ENCODE measurements at places on chromosomes 2 and 18.

DNA sequence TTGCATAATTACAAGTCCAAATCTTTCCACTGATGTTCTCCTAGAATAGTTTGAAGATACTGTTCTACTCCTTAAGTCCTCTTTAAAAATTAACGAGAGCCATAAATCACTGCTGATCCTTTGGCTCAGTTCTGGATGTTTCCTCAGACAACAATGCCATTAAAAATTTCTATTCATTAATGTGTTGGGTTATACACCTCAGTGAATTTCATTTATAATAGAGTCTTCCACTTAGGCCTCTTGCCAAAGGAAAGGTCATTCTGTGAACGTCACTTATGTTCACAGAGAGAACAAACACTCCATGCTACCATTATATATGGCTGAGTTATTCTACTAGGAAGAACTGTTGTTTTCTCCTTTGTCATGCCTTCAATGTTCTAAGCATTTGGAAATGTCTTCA, 1472.3 kb upstream of the CELF4 start:
- DNase-seq, result no peak

DNA sequence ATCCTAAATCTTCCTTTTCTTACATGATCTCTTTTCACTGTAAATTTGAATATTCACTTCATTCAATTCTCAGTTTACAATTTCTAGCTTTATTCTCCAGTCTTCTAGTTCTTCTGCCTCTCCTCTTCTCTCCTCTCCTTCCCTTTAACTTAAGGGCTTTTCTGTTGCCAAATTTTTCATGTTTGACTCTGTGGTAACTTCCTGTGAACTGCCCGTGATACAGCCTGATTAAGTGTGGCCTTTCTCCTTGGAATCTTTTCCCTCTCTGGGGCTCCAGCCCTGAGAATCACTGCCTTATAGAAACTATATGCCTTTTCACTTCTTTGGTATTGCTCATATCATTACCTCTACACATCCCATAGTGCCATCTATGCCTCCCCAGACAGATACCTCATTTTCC, 1923.8 kb upstream of the CELF4 start:
- DNase-seq, result no peak

DNA sequence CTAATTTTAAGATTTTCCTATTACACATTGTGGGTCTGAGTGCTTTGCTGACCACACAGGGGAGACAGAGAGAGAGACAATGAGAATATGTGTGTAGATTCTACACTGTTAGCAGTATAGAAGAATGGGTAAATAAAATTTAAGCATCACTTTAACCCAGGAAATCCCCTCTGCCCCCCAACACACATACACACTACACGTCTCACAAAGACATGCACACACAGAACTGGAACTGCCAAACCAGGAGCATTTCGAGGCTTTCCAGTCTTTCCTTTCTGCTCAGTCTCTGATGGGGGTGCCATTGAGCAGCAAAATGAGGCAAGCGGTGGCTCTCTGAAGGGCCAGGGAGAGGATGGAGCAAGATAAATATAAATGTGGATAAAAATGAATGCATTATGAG, 2.5 kb downstream of the MERTK start:
- DNase-seq, result no peak

DNA sequence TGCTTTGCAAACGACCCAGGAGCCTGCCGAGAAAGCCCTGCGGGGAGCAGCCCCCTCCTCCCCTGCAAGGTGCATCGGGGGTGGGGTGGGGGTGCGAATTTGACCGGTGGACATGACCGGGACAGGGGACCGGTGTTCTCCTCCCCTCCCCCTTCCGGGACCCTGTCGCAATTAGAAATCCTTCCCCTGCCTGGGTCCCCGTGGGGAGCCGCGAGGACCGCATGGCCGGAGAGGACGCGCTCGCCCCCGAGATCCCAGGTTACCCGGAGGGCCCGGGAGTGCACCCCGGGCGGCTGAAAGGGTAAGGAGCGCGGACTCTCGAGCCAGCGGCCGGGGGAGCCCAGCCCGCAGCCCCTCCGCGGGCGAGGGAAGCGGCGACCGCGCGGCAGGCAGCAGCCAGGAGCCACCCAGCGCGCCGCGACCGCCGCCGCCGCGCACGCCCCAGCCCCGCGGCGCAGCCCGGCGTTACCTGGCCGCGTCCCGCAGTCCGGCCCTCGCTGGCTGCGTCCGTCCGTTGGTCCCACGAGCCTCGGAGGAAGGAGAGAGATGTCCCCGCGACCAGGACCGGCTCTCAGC, 482 bp downstream of the DLGAP1 start:
- no peak for DNase-seq

DNA sequence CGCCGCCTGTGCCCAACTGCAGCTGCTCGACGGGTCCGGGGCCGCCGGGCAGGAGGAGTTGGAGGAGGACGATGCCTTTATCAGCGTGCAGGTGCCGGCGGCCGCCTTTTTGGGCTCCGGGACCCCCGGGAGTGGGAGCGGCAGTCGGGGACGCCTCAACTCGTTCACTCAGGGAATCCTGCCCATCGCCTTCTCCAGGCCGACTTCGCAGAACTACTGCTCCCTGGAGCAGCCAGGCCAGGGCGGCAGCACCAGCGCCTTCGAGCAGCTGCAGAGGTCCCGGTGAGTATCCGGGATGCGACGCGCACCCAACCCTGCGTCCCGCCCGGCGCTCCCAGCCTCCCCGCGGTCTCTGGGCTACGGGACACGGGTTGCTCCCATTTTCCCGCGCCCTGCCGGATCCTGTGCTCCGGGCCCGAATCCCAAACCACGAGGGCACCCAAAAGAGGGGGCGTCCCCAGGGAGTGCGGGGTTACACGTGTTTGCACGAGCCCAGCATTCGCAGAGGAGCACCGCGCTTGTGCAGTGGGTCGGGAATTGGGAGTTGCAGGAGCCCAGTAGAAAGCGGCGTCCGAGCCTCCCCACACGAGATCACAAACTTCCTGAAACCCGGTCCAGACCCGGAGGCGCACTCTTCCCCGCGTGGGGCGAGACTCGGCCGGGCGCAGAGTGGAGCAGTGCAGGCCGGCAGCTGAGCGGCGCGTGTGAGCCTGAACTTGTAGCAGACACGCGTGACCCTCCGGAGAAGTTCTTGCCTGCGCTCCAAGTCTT, 1.2 kb downstream of the CABLES1 start:
- DNase-seq, result no peak

DNA sequence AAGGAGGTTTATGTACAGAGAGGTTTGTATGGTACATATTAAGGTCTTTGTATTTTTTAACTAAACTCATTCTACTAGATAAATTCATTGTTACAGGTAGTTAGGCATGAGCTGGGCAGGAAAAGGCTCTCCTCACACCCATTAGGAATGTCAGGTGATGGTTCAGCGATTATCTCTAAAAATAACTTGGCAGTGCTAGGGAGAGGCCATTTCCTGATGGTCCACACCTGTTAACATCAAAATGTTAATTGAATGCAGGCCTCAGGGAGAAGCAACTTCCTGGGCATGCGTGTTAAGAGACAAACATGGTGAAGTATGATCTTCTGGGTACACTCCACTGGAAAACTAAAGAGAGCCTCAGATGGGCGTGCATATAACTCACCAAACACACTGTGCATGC, 73.6 kb downstream of the ARL6IP6 start:
- DNase-seq, result no peak

- no peak for DNase-seq
Observed at GRCh38 chr2:100317634-100318033, 4.7 kb downstream of the LONRF2 start.

- DNase-seq, result no peak
Observed at GRCh38 chr2:21422724-21423522, 299.2 kb downstream of the TDRD15 start.

DNA sequence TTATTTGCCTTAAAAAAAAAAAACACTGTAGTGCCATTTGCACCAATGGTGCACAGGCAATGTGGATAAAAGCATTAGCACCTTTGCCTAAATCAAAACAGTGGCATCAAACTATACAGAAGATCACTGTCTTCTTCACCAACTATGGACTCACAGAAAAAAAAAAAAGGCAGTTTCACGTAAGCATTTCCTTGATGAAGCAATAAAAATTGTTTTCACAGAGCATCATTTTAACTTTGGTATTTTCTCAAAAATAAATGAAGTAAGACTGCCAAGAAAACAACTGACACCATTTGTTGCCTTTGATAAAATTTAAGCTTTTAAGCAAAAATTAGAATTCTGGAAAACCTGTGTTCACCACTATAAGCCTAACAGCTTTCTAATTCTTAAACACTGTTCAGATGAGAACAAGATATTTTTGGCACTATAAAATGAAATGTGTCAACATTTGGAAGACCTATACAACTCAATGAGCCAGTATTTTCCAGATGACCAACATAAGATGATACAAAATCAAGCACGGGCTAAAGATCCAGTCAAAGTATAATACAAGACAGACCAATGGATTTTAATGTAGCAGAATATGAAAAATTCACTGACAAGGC, 21.1 kb downstream of the METTL8 start:
- DNase-seq, result no peak
